ENCODE measurements at places on chromosomes 4 and X. TPM values are rescaled to one million over a fixed set of nuclear protein-coding genes. Genes with fewer than 3 reads are reported as not detected.

Gene GIMD1
- 0.07 TPM for polyA plus RNA-seq

Gene CTAG1A
- not detected for polyA plus RNA-seq

Gene TSPAN7
- not detected for polyA plus RNA-seq

Gene APEX2
- polyA plus RNA-seq = 16.5 TPM

Gene SOX3
- polyA plus RNA-seq = 0.03 TPM

Gene FOXR2
- not detected for polyA plus RNA-seq

Gene PLP2
- 149 TPM for polyA plus RNA-seq

Gene BEX1
- polyA plus RNA-seq = 0.27 TPM

Gene CSN1S1
- polyA plus RNA-seq = not detected

Gene PHOX2B
- polyA plus RNA-seq = not detected

Gene NFKB1
- 19.8 TPM for polyA plus RNA-seq

Gene SOWAHB
- not detected for polyA plus RNA-seq

Gene CHRDL1
- 0.72 TPM for polyA plus RNA-seq

Gene MAGEA1
- polyA plus RNA-seq = not detected

Gene GYPB
- not detected for polyA plus RNA-seq

Gene WFS1
- polyA plus RNA-seq = 47.7 TPM

Gene SSX2B
- polyA plus RNA-seq = not detected

Gene SRPX2
- 43.1 TPM for polyA plus RNA-seq

Gene FRMPD4
- polyA plus RNA-seq = 0.53 TPM

Gene PFKFB1
- polyA plus RNA-seq = 0.10 TPM

Gene CFI
- 0.12 TPM for polyA plus RNA-seq

Gene LANCL3
- polyA plus RNA-seq = not detected

Gene FGFR3
- polyA plus RNA-seq = 0.93 TPM

Gene ARR3
- not detected for polyA plus RNA-seq

Gene MAGED4
- 51.7 TPM for polyA plus RNA-seq

Gene ARHGEF6
- polyA plus RNA-seq = 1.5 TPM

Gene DMRTC1
- polyA plus RNA-seq = not detected

Gene HSFX2
- polyA plus RNA-seq = 0.36 TPM

Gene ENPEP
- 0.07 TPM for polyA plus RNA-seq

Gene AFM
- not detected for polyA plus RNA-seq

Gene RHOXF2
- polyA plus RNA-seq = not detected

Gene JADE3
- polyA plus RNA-seq = 2.1 TPM

Measured in IMR-90 (cell line).